ENCODE measurements at places on chromosomes 2 and 18.

- DNase-seq, result no peak
Observed at GRCh38 chr2:30664761-30665358, 142.4 kb downstream of the CAPN13 start.

DNA sequence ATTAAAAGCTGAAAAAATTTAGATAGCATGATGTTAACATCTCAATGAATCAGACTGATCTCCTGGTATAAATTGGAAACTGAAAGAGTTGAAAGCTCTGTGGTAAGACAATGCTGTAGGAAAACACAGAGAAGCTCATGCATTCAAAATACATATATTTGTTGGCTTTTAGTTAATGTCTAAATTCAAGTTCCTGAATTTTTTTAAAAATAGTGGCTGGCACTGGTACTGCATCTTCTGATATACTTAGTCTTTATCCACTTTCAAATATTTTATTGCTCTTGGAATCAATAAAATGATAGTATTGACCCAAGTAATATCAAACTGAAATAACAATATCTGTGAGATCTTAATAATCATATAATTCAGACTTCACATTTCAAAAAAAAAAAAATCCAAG, 151.4 kb upstream of the FIGN start:
- DNase-seq, result no peak

DNA sequence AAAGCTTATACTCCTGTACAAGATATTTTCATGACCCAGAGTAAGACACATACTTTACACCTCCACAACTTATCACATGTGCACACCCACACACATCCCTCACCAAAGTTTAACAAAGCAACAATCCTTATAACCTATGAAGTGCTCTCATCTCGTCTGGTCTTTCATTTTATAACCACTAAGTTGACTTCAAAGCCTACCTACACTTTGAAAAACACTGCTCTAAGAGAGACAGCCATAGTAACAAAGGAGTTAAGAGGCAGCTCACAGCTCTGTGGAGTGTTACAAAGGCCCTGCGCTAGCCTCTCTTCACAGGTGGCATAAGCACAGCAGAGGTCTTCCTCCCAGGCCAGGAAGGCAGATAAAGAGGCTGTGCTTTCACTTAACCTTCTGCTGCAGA, 69.7 kb upstream of the TMEM200C start:
- no peak for DNase-seq

DNA sequence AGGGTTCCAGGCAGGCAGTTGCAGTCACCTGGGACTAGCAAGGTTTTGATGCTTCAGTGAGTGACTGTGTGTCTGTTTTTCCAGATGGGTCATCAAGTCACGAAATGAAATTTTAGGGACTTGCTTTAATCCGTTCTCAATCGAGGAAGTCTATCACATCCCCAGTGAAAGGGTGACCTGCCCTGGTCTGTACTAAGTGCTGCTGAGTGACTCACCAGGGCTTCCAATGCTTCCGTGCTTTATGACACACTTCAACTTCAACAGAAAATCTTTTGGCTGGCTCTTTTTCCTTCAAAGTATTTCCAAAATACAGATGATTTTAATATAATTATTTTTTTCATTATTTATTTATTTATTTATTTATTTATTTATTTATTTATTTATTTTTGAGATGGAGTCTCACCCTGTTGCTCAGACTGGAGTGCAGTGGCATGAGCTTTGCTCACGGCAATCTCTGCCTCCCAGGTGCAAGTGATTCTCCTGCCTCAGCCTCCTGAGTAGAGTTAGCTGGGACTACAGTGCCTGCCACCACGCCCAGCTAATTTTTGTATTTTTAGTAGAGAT, 18.4 kb downstream of the TFCP2L1 start:
- no peak for DNase-seq

- no peak for DNase-seq
Observed at GRCh38 chr2:174874085-174874484, 109.8 kb upstream of the CHRNA1 start.

- DNase-seq, result peak; percentile 89
Observed at GRCh38 chr2:239369631-239370161, 31.1 kb downstream of the HDAC4 start.

Measured in CD4-positive, alpha-beta T cell treated with Interleukin-15 for 1 hour (primary cell).